ENCODE measurements at places on chromosomes 1 and 21. TPM values are rescaled to one million over a fixed set of nuclear protein-coding genes. Genes with fewer than 3 reads are reported as not detected.

Gene JAM2
- 49.7 TPM for total RNA-seq

Gene RNU1-1
- total RNA-seq, result 3,462 TPM

Gene HSD3B2
- 0.36 TPM for total RNA-seq

Gene LRRC3
- total RNA-seq, result 3.0 TPM

Gene OTUD3
- total RNA-seq, result 15.4 TPM

GRCh38 chr1:24322470-24323177, 3.5 kb downstream of the GRHL3 start:
- ATAC-seq, result no peak

Gene PLA2G2C
- 0.43 TPM for total RNA-seq

GRCh38 chr1:205593967-205594366, 37.8 kb downstream of the ELK4 start:
- no peak for ATAC-seq

Gene LYPD8
- total RNA-seq, result not detected

Gene SLAMF9
- total RNA-seq, result not detected

GRCh38 chr1:59506952-59507351, 210.1 kb downstream of the FGGY start:
- ATAC-seq, result peak; percentile 47

GRCh38 chr1:190169311-190170067, 308.2 kb downstream of the BRINP3 start:
- no peak for ATAC-seq

DNA sequence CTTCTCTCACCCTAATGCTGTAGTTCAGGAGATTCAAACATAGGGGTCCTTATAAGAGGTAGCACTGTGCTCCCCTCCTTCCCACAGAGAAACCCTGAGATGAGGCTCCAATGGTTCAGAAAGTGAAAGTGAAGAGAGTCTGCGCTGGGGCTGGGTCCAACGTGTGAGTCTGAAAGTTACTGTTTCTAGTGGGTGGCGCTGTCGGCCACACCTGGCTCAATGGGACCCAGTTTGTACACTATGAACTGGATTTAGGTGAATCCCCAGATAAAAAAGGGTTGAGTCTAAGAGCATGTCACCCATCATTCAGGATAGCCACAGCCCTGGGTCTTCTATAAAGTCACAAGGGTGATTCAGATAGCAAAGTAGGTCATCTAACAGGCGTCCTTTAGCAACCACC, 2.8 kb downstream of the SMCP start:
- ATAC-seq, result no peak

- no peak for ATAC-seq
Measured at GRCh38 chr21:41254090-41254700, 62.4 kb upstream of the FAM3B start.

Gene TNFRSF14
- total RNA-seq, result 0.22 TPM

DNA sequence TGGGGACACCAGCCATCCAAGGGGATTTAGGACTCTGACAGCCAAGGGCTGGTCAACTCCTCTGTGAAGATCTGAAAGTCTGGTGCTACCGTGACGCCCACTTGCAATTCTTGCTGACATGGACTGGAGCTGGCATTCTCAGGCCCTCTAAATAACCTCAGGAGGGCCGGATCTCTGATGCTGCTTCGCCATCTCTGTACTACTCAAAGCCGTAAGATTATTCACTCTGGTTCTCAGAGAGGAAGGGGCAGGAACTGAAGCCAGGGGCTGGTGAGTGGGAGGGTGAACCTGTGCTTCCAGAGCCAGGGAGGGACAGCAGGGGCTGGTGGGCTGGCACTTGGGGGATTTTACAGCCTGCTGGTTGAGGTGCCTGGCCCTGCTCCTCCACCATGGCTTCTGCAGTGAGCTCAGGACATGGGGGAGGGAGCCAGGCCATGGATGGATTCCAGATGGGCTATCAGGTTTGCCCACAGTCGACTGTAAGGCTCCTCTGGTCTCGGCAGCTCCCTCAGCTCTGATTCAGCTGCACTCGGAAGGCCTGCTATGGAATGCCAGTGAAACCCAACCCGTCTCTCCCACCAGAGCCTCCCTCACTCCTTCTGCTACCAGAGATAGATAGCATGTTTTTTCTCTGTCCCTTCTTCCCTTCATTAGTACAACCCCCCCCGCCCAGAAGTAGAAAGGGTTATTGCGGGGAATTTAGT, 84.5 kb downstream of the PLXNA2 start:
- ATAC-seq, result no peak

GRCh38 chr1:37602750-37603694, 7.3 kb upstream of the GNL2 start:
- ATAC-seq, result peak; percentile 86

Gene EXTL2
- 18.2 TPM for total RNA-seq
